Eye (tissue), 1 donor: ENCODE measurements at places on chromosomes 12 and 14.

DNA sequence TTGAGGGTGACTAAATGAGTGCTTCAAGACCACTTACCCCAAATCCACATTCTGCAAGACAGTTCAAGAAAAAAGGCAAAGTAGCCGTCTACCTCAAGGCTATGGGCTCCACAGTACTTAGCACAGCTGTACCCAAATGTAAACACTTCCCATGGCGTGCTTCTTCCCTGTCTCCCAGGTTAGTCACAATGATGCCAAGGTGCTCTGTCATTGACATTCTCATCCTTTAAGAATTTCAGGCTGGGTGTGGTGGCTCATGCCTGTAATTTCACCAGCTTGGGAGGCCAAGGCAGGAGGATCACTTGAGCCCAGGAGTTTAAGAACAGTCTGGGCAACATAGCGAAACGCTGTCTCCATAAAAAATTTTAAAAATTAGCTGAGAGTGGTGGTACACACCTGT lies 51.2 kb upstream of the CERS5 start:
- DNase-seq, result no peak

DNA sequence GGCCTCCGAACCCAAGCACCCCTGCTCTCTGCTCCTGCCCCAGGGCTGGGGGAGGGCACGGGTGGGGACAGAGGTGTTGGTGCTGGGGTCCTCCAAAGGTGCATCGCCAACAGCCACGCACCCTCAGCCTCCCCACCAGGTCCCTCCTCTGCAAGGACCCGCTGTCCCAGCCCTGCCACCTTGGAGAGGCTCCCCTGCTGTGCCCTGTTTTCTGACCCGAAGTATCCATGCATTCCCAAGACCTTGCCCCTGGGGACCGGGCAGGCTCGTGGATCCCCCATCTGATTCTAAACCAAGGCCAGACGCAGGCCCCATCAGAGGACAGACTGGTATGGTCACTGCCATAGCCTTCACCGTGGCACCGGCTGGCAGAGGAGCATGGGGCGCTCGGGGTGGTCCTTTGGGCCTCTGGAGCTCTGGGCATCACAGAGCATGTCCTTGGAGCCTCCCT lies 22.7 kb upstream of the BEGAIN start:
- no peak for DNase-seq

- DNase-seq, result no peak
Measured at GRCh38 chr12:92558215-92558773, 144.5 kb upstream of the PLEKHG7 start.

GRCh38 chr12:58710901-58711300 lies 209.4 kb downstream of the LRIG3 start:
- DNase-seq, result no peak

DNA sequence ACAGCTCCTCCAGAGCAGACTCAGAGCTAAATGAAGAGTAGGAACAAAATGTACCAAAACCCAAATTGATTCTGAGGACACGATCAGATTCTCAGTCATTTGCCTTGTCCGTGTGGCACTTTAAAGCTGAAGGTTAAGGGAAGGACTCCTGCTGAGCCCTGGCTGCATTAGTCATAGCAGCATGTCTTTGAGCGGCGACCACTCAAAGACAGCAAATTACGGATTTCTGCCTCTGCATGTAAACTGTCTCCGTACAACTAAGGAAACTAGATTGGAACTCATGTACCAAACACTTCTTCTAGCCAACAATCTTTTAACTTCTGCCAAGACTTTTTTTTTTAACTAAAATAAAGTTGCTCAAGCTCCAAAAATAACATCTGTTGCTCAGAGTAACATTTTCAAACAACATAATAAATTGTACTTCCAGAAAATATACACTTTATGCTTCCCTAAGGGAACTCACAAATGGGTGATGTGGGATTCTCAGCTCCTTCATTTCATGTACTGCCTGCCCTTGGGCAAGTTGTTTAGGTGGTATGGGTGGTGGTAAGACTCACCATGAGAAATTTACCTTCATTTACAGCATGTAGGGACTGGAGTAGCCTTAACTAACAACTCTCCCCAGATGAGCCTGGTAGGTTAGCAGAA lies 56.1 kb downstream of the RERG start:
- peak; percentile 35 for DNase-seq

DNA sequence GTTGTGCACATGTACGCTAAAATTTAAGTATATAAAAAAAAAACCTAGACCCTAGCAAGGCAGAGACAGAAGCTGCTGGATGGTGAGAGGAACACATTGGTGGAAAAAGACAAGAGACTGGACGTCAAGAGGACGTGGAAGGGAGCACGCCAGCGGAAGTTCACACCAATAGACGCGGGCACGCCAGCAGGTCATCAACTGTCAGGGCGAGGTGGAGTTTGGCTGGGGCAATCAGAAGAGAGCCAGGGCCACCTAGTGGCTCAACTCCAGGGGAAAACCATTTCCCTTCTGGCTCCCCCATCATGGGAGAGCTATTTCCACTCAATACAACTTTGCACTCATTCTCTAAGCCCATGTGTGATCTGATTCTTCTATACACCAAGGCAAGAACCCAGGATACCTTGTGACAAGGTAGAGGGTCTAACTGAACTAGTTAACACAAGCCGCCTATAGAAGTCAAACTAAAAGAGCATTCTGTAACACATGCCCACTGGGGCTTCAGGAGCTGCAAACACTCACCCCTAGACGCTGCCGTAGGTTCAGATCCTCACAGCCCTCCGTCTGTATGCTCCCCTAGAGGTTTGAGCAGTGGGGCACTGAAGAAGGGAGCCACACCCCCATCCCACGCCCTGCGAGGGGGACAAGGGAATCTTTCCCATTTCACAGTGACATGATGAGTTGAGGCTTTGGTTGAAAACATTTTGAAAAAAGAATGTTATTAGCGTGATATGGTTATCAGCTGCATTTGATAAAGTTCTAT lies 702.7 kb downstream of the TMTC2 start:
- no peak for DNase-seq

GRCh38 chr14:90714811-90715210 lies 101.4 kb downstream of the TTC7B start:
- DNase-seq, result no peak

DNA sequence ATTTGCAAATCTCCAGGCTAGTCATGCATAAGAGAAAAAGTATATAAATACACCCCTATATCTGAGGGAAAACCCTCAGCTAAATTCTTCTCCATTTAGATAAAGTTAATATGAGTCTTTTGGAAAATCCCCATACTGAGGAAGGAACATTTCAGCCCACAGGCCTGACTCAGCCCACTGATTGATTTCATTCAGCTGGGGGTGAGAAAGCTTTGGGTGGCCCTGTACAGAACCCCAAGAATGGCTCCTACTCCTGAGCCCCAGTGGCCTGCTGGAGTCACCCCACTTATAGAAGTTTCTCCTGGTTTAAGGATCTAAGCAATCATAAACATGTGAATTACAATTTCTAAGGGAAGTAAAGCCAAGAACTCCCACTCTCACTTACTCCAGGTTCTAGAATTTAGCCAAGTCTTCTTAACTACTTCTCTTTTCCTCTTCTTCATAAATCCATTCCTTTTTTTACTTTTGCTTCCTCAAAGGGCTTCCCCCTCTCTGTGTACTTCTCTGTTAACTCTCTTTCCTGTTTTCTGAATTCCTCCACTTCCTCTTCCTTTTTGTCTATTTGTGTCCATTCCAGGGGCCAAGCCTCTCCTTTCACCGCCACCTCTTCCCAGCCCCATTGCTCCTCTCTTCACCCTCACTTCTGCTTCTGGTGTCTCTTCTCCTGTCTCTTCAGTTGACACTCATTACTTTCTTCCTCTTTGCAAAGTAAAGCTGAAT lies 21.0 kb downstream of the RTN1 start:
- DNase-seq, result no peak

- no peak for DNase-seq
Measured at GRCh38 chr12:26198742-26199141, 3.4 kb downstream of the SSPN start.

GRCh38 chr14:52068615-52069306 lies at the start of gene NID2:
Gene NID2 (minus strand): TSS chr14:52069059. CDS start chr14:52068994, 65 bp downstream.
- DNase-seq, result peak; percentile 95

DNA sequence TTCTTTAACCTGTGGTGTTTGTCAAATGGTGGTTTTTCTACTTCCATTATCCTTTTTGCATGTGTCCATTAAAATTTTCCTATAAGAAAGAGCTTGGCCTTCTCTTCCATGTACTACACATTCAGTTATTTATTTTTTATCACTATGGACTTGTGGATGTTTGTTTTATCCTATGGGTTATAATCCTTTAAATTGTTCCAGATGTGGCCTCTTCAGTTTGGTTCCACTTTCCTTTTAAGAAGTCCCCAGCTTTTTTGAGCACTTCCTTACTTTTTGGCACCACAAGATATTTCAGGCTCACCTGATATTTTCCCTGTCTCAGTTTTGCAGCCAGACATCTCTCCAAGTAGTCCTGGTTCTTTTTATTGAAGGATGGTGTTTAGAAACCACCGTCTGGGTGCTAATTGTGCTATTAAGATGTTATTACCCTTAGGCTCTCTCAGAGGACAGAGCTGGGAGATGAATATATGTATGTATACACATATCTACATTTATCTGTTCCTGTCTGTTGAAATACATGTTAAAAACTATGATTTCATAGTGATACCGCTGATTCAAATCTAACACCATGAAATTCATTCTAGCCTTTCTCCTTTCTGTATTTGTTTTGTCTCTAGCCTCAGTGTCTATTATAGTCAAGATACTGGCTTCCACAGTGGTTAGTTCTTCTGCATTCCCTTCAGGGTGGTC lies 408.5 kb upstream of the RGS6 start:
- no peak for DNase-seq

- DNase-seq, result no peak
Measured at GRCh38 chr12:71426300-71427047, 13.1 kb upstream of the LGR5 start.

DNA sequence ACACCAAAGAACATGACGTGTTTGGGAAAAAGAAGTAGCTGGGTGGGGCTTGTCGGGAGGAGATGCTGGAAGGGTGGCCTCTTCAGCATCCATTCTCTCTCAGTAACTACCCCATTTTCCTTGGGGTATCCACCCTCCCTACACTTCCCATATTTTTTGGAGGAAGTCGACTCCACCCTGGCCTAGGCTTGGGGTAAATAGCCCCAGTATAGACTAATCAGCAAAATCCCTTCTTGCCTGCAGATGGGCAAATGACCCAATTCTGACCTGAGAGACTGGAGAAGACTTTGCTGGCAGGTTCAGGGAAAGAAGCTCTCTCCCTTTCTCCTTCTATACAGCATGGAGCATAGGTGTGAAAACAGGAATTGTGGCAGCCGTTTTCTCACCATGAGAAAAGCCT lies 28.5 kb upstream of the JDP2 start:
- no peak for DNase-seq

DNA sequence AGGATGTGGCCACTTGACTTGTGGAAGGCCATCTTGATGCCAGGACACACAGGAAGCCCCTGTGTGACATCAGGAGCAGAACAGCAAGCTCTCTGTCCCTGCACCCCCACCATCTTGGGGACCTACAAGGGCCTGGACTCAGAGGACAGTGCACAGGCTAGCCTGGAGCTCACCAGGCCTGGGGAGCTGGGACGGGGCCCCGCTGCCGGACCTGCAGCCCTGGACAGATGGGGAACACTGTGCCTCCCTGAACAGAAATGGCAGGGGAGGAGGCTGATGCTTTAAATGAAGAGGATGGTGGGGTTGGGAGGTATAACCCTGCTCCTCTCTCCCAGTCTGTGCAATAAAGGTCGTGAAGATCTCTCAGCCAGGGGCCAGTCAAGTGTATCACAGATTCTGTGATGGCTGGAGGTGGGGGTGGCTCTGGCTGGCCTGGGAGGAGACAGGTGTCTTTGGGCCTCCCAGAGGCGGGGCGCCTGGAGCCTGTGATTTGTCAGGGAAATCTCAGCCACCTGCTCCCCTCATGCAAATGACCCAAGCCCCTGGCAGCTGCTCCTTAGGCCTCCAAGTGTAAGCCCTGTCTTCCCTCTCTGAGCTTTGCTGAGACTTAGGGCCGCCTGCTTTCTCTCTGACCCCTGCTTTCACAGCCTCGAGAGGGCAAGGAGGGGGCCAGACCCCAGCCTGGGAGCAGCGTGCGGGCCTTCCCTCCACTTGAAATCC lies 1.1 kb upstream of the GNB3 start:
- DNase-seq, result peak; percentile 82

DNA sequence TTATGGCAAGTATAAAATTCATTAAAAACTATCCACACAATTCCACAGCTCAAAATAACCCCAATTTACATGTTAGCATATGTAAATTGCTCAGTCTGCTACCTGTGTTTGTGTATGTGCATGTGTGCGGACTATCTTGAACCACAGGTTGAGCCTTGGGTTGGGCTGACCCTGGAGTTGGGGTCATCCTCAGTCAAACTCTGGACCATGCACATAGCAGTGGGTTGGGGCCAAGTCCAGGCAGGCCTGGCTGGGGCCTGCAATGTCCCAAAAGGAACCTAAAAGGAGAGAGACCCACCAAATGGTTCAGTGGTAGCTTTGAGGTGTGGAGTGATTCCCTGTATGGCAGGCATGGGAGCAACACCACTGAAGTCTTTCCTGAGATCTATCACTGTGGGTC lies 156.1 kb downstream of the FOXN3 start:
- DNase-seq, result no peak

DNA sequence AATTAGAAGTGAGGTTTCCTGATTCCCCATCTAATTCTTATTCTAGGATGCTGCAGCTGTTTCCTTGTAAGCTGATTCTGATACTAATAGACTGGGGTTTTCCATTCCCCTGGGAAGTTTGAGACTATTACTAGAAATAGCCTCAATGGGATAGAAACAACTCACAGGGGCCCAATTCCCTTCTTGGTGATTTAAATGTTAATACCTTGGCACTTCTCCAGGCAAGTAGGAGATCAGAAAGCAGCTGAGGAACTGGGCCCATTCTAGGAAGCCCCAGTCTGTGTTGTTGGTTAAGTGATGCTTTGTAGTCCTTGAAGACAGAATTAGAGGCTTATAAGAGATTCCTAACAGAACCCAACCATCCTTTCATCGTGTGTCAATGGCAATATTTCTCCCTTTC lies 407.0 kb upstream of the SEL1L start:
- DNase-seq, result no peak

GRCh38 chr12:44088647-44089046 lies 252.8 kb downstream of the TMEM117 start:
- no peak for DNase-seq

- DNase-seq, result no peak
Measured at GRCh38 chr12:109888179-109889020, 8.1 kb upstream of the GLTP start.
